ENCODE measurements at places on chromosomes 1 and 21. TPM values are rescaled to one million over a fixed set of nuclear protein-coding genes. Genes with fewer than 3 reads are reported as not detected.

Gene MAB21L3
- total RNA-seq: 6.3 TPM

Gene FCRL5
- not detected for total RNA-seq

Gene TRIM67
- total RNA-seq: 1.3 TPM

Gene DNM3
- total RNA-seq: 8.8 TPM

Gene CD84
- total RNA-seq: 67.0 TPM

Gene DVL1
- total RNA-seq: 35.2 TPM

Gene AVPR1B
- total RNA-seq: not detected

Gene ZNF593OS
- not detected for total RNA-seq

Gene UBE2U
- total RNA-seq: not detected

Gene FCRL2
- not detected for total RNA-seq

Gene TMEM125
- not detected for total RNA-seq

Gene MATN1
- not detected for total RNA-seq

Gene SYF2
- 47.5 TPM for total RNA-seq

Gene MTARC2
- total RNA-seq: 20.2 TPM

Gene URB2
- total RNA-seq: 12.2 TPM

Gene SPATA17
- total RNA-seq: not detected

Gene MYCL
- total RNA-seq: 0.34 TPM

Gene GPR37L1
- total RNA-seq: not detected

Gene TNFSF18
- not detected for total RNA-seq

Gene KLF17
- not detected for total RNA-seq

Gene S100A7
- total RNA-seq: not detected

Gene OVAAL
- total RNA-seq: not detected

Gene APCS
- total RNA-seq: not detected

Gene LRP8
- total RNA-seq: 5.7 TPM

Gene KISS1
- total RNA-seq: not detected

Gene CRNN
- total RNA-seq: not detected

Gene OR6N1
- total RNA-seq: not detected

Gene XCL1
- total RNA-seq: 0.68 TPM

Gene LCE2B
- not detected for total RNA-seq

Gene GSTM1
- total RNA-seq: not detected

Gene ELK4
- total RNA-seq: 32.4 TPM

Gene FMO4
- total RNA-seq: 4.3 TPM

Gene MEX3A
- total RNA-seq: 0.17 TPM

Gene PDZK1IP1
- total RNA-seq: 0.85 TPM

Gene KRTAP24-1
- not detected for total RNA-seq

Data from subcutaneous adipose tissue (tissue), 4 donors.